Activated T-helper 2 cell treated with anti-CD3 and anti-CD28 coated beads, Interferon-gamma antibody, Interleukin-2, Interleukin-4, amounts not matched to agents 10 μg/mL and 5 μg/mL and 100 μg/mL, durations not matched to agents 14 hours and 24 hours and 36 hours (primary cell): ENCODE measurements at places on chromosomes 5 and 9. TPM values are rescaled to one million over a fixed set of nuclear protein-coding genes. Genes with fewer than 3 reads are reported as not detected.

C9 gene
- not detected in 2 replicates for total RNA-seq

NDST1 gene
- 2.4 and 3.0 TPM in 2 replicates for total RNA-seq

PROB1 gene
- 7.7 and 8.3 TPM in 2 replicates for total RNA-seq

PDE6A gene
- total RNA-seq: not detected in 2 replicates

P4HA2 gene
- 44.9 and 47.0 TPM in 2 replicates for total RNA-seq

TMC1 gene
- total RNA-seq: not detected in 2 replicates

C5orf46 gene
- total RNA-seq: not detected in 2 replicates

NAIP gene
- total RNA-seq: 7.1 and 7.4 TPM in 2 replicates

TNFSF8 gene
- 73.6 and 82.3 TPM in 2 replicates for total RNA-seq

BTNL3 gene
- not detected in 2 replicates for total RNA-seq

GARIN3 gene
- total RNA-seq: 0.23 and 0.30 TPM in 2 replicates

PCDH1 gene
- total RNA-seq: not detected in 2 replicates

STKLD1 gene
- total RNA-seq: 0.87 and 1.0 TPM in 2 replicates

MED7 gene
- total RNA-seq: 12.5 and 13.1 TPM in 2 replicates

LURAP1L gene
- not detected in 2 replicates for total RNA-seq

GFPT2 gene
- total RNA-seq: 0.37 TPM in 1 of 2 replicates, not detected in the other

CDX1 gene
- total RNA-seq: not detected in 2 replicates

SAXO1 gene
- not detected in 2 replicates for total RNA-seq

SPOCK1 gene
- total RNA-seq: not detected in 2 replicates

DRD1 gene
- total RNA-seq: not detected in 2 replicates

CTSV gene
- total RNA-seq: 0.48 and 0.78 TPM in 2 replicates

SV2C gene
- total RNA-seq: 0.05 and 0.32 TPM in 2 replicates

TGFBI gene
- not detected in 2 replicates for total RNA-seq

CCNO gene
- total RNA-seq: 0.27 TPM in 1 of 2 replicates, not detected in the other

SUSD3 gene
- total RNA-seq: 29.7 and 36.4 TPM in 2 replicates

PKN3 gene
- 25.4 and 28.0 TPM in 2 replicates for total RNA-seq

IL7R gene
- 60.9 and 66.9 TPM in 2 replicates for total RNA-seq

GZMA gene
- total RNA-seq: 95.1 and 96.9 TPM in 2 replicates

CCDC183 gene
- total RNA-seq: 0.11 TPM in 1 of 2 replicates, not detected in the other

CBY3 gene
- 0.39 and 0.51 TPM in 2 replicates for total RNA-seq

CER1 gene
- not detected in 2 replicates for total RNA-seq

OSTF1 gene
- total RNA-seq: 86.8 and 87.5 TPM in 2 replicates

GABBR2 gene
- not detected in 2 replicates for total RNA-seq

FASTKD3 gene
- total RNA-seq: 11.6 and 12.7 TPM in 2 replicates

TTC16 gene
- total RNA-seq: 0.18 TPM in 1 of 2 replicates, not detected in the other

MEIKIN gene
- total RNA-seq: not detected in 2 replicates

PCDHGC3 gene
- total RNA-seq: 0.21 and 0.23 TPM in 2 replicates

LCP2 gene
- 239 and 254 TPM in 2 replicates for total RNA-seq

RNF183 gene
- total RNA-seq: 0.30 TPM in 1 of 2 replicates, not detected in the other

SLC6A3 gene
- total RNA-seq: not detected in 2 replicates

NUTM2G gene
- not detected in 2 replicates for total RNA-seq

GAS1 gene
- 0.32 and 0.41 TPM in 2 replicates for total RNA-seq

IFNA2 gene
- total RNA-seq: not detected in 2 replicates

SLC6A19 gene
- total RNA-seq: not detected in 2 replicates

TAL2 gene
- total RNA-seq: not detected in 2 replicates

MAN1B1 gene
- 47.5 and 52.2 TPM in 2 replicates for total RNA-seq

ACOT12 gene
- not detected in 2 replicates for total RNA-seq

FOXD4L6 gene
- total RNA-seq: 0.18 TPM in 1 of 2 replicates, not detected in the other

PCDHAC1 gene
- total RNA-seq: not detected in 2 replicates

POLR3G gene
- 17.1 and 18.6 TPM in 2 replicates for total RNA-seq

IL13 gene
- 777 and 830 TPM in 2 replicates for total RNA-seq

SMIM32 gene
- not detected in 2 replicates for total RNA-seq

CFAP90 gene
- total RNA-seq: not detected in 2 replicates

FAM221B gene
- not detected in 2 replicates for total RNA-seq

SOX30 gene
- 0.11 TPM in 2 replicates for total RNA-seq
